ENCODE measurements at places on chromosomes 3 and 15.

- DNase-seq: no peak
These were observed 434.2 kb downstream of the ZIC1 start for GRCh38 chr3:147843331-147843730.

GRCh38 chr3:182138393-182138792 lies 426.7 kb downstream of the SOX2 start:
- no peak for DNase-seq

DNA sequence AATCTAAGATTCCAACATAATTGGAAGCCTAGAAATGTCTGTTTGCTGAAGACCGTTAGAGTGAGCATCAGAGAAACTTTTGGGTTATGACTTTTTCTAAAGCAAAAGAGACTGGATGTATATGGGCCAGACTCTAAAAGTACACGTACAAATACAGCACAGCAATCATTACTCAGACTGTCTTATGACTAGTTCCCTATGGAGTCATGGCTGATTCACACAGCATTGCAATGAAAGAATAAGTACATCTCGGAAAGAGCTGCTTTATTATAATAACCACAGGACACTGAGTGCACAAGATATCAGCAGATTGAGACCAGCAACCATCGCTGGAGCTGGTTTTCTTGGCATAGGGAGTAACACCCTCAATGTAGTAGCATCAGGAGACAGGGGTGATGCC lies 618.6 kb downstream of the NLGN1 start:
- DNase-seq: no peak

GRCh38 chr3:102237181-102237580 lies 197.6 kb upstream of the ZPLD1 start:
- no peak for DNase-seq
